H9 (cell line): ENCODE measurements at places on chromosomes 3 and 15. TPM values are rescaled to one million over a fixed set of nuclear protein-coding genes. Genes with fewer than 3 reads are reported as not detected.

Gene LOXL1
- total RNA-seq: 6.9 and 9.1 TPM in 2 replicates

DNA sequence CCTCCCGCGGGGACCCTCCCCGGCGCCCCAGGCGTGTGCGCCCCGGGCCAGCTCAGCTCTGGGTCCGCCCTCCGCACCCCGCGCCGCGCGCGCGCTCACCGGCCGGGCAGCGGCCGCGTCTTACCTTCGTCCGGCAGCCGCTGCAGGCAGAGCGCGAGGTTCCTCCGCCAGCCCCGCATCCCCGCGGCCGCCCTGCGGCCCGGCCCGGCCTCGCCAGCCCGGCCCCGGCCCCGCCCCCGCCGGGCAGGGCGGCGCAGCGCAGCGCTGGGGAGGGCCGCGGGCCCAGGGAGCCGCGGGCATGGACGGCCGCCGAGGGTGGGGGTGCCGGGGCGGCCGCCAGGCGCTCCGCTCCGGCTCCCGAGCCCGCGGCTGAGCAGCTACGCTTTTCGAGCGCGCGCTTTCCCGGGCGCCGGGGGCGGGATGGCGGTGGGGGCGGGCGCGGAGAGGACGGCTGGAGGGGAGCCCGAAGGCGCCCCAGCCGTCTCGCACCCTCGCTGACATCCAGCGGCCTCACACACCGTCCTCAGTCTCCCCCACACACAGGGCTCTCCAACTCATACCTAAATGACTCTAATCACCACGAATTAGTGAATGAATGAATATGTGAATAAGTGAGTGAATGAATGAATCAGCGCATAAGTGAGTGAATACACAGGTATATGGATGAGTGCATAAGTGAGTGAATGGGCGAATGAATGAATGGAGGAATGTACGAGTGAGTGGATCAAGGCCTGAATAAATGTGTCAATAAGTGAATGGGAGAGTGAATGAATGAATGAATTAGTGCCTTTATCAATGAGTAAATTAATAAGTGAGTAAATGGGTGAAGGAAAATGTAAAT lies 48.5 kb upstream of the CCDC174 start:
- DNase-seq: no peak
- H3K4me3 ChIP-seq: peak overlapping the region; percentile 54
- no peak overlapping the region for H3K27ac ChIP-seq
- H3K4me1 ChIP-seq: no peaks in the 10 kb centered on the region
- H3K27me3 ChIP-seq: peaks cover 2% of the 10 kb centered on the region; the same call in 1 of the 2 replicates

GRCh38 chr3:35241236-35241635 lies 398.1 kb upstream of the ARPP21 start:
- no peaks in the 10 kb centered on the region for H3K4me1 ChIP-seq
- H3K36me3 ChIP-seq: no peaks in the 10 kb centered on the region
- no peak overlapping the region for H3K27ac ChIP-seq
- H3K4me3 ChIP-seq: no peak overlapping the region
- no peak for DNase-seq
- H3K27me3 ChIP-seq: no peaks in the 10 kb centered on the region

- no peak overlapping the region for H3K4me3 ChIP-seq
- H3K27me3 ChIP-seq: no peaks in the 10 kb centered on the region
- H3K36me3 ChIP-seq: no peaks in the 10 kb centered on the region
- 0 out of 2 replicates have a peak, but pooled peaks cover 4% of the 10 kb centered on the region for H3K4me1 ChIP-seq
- no peak overlapping the region for H3K27ac ChIP-seq
- no peak for DNase-seq
Measured at GRCh38 chr3:117734496-117734895, 1024.9 kb downstream of the TUSC7 start.
